Activated T-cell treated with anti-CD3 and anti-CD28 coated beads for 1 hour (primary cell): ENCODE measurements at places on chromosomes 1 and 21.

GRCh38 chr1:23403038-23403336, 21.6 kb downstream of the TCEA3 start:
- no peak for DNase-seq

- DNase-seq = no peak
Observed at GRCh38 chr1:221751226-221751887, 9.5 kb upstream of the DUSP10 start.

DNA sequence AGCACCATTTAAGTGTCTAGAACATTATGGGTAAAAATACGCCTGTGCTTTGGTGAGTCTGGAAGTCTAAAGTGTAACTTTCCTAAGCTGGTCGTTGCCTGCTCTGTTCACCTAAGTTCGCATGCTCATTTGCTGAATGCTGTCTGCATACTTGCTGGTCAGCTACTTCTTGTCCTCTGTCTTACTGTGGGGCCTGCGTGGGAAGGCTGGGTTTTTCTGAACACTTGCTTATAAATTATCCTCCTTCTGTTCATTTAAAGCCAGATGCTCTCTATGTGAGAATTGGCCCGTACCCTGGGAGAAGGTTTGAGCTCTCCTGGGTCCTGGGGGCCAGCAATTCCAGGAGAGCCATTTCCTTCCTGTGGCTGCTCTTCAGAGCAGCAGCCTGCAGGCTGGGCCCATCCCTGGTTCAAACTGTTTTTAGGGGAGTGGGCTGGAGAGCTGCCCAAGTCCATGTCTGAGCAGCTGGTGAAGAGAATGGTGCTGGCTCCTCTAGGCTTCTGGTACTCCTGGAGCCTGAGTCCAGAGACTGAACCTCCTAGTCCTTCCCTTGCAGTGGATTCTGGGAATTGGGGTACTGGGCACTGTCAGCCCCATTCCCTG, 75.7 kb downstream of the GALNT2 start:
- no peak for DNase-seq

DNA sequence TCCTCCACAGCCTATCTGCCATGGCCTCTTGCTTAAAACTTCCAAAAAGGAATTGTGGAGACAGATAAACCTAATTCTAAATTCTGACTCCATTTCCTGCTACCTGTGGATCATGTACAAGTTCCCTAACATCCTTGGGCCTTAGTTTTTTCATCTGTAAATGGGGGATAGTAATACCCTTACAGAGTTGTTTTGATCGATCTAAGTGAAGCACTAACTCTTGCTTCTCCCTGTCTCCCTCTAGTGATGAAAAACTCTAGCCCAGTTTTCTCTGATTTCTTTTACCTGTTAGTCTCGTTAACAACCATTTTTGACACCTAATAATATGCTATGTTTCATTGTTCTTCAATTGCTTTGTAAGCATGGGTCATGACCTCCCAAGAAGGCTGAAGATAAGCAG, 65.9 kb downstream of the TM2D1 start:
- DNase-seq = no peak

DNA sequence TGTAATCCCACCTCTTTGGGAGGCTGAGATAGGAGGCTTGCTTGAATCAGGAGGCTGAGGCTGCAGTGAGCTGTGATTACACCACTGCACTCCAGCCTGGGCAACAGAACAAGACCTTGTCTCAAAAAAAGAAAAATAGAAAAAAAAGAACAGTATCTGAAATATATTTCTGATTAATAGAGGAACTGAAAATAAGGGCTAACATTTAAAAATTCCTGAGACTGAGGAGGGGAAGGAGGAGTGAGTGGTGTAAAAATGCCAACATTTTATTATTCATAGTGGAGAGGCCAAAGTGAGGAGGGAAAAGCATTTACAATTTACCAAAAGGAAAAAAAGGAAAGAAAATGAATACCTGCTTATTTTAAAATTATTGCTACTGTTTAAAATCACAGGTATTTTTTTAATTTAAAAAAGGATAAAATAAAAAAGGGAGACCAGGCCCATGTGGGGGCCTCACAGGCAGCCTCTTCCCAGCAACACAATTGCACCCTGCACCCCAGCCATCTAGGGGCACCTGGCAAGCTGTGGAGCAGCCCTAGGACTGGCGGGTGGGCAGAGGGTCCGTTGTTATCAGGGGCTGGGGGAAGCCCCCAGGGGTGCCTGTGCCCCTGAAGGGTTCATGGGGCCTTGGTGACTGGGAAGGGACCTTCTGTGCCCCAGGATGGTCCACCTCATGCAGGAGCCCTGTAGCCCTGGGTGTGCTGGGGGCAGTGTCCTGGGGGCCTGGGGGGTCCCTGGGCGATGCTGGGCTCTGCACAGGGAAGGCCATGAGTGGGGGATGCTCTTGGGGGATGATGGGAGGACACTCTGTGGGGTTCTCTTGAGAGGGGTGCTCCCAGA, 34.8 kb upstream of the ADARB1 start:
- DNase-seq = no peak

GRCh38 chr1:83776913-83777757, 221.8 kb downstream of the TTLL7 start:
- DNase-seq = no peak
